ENCODE measurements at places on chromosomes 1 and 21.

DNA sequence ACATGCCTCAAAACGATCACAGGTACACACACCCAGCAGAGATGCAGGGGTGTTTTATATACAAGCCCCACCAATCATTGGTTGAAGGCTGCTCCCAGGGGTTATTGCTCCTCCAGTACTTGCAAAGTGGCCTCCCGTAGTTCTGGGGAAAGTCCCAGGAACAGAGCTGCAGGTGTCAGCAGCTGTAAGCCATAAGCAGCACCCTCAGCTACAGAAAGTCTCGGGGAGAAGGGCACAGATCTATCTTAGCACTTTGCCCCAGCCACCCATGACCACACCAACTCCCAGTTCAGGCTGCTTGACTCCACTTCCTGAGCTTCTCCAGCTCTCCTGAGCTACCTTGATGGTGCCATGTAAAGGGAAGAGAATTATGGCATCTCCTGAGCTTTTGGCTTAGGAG is 222.7 kb upstream of the GJB5 start:
- DNase-seq = no peak

DNA sequence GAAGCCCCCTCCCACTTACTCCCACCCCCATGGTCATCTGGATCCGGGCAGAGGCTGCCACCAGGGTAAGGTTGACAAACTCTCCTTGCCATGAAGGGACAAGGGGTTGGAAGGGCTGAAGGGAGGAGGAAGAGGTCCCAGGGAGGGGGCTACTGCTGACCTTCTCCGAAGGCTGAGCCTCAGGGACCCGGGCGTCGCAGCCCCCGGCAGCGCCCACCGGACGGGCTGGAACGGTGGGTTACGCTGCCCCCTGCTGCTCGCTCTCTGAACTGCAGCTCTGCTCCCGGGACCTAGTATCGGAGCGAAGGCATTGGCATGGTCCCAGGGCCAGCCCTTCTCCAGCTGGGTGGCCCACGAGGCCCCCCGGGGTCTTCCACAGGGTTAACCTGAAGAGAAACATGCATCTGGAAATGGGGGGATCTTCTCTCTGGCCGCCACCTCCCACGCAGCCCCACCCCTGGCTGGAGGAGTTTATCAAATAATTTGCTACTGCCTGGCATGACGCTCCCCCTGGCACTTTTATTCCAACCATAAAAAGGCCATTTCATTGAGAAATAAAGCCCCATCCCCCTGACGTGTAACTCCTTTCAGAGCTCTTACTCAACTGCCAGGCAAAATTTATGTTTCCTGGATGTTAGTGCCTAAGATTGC is 70.4 kb upstream of the TARDBP start:
- DNase-seq = no peak

GRCh38 chr1:216722821-216723220 is 408 bp downstream of the ESRRG start:
- DNase-seq = no peak

- DNase-seq = no peak
These were observed 1.9 kb downstream of the WDR64 start for GRCh38 chr1:241654019-241654418.

GRCh38 chr21:33394260-33394659 is 9.0 kb upstream of the IFNGR2 start:
- DNase-seq = no peak

GRCh38 chr1:41048540-41048939 is 27.0 kb upstream of the SLFNL1 start:
- DNase-seq = no peak

- no peak for DNase-seq
These were observed 30.1 kb downstream of the KCNAB2 start for GRCh38 chr1:6075748-6076147.

DNA sequence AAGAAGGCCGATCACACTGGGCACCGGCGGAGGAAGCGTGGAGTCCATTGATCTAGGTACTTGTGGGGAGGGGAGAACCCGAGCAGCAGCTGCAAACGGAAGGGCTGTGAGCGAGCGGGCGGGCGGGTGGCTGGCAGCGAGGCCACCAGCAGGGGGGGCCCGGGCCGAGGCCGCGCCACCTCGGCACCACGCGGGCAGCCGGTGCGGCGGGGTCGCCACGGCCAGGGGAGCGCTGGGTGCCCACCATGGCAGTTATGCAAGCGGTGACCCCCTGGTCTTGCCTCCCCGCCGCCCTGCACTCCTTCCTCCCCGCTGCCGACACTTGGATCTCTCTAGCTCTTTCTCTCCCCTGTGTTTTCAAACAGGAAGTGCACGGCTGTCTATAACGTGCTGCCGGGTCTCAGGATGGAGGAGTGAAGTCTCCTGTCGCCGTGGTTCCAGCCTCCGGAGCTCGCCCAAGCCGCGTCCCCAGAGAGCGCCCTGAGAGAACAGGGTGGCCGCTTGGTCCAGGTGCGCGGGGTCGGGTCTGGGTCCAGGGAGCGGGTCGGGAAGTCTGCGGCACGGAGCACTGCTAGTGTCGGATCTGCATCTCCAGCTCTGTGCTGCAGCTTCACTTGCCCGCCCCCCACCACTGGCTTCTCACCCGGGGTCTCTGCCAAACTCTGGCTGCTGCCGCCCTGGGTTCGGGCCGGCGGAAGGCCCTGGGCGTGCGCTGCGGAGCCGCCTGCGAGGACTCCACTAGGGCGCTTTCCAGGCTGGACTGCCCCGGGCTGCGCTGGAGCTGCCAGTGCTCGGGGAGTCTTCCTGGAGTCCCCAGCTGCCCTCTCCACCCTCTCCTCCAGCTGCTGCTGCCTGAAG is 22.7 kb downstream of the LRRC8D start:
- no peak for DNase-seq

DNA sequence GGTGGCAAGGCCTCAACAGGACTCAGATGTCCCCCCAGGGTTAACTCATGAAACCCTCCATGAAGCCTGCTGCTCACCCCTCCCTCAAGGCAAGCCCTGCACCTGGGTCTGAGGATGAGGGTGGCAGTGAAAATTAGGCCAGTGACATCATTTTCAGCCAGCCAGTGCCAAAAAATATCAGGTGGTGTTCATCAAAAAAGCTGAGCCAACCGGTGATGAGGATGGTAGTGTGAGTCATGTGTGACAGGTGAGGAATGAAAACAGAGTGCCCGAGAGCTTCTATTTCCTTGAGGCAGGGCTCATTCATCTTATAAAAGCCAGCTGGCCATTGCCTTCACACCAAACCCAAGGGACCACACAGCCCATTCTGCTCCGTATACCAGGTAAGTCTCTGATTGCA is at the start of gene SPRR1A:
SPRR1A (plus strand) TSS at position 339 of the 400 bp plus-strand sequence. CDS start 1,150 bp downstream, outside the sequence.
- DNase-seq = no peak

- no peak for DNase-seq
These were observed 16.1 kb downstream of the CCDC18 start for GRCh38 chr1:93196591-93196990.

DNA sequence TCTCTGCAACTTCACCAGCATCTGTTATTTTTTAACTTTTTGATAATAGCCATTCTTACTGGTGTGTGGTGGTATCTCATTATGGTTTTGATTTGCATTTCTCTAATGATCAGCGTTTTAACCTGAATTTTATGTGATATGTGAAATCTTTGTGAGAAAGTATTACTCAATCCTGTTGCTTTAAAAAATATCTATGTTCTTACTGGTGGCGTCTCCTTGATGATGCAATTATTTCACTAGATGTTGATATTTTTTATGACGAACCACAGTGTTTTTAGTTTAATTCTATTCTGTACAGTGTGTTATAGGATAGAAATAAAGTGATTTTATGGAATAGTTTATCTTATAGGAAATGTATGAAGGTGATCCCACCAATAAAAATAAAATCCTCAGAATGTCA is 54.7 kb upstream of the GPR88 start:
- no peak for DNase-seq

- no peak for DNase-seq
These were observed 55.0 kb upstream of the GCLM start for GRCh38 chr1:93964096-93964776.

DNA sequence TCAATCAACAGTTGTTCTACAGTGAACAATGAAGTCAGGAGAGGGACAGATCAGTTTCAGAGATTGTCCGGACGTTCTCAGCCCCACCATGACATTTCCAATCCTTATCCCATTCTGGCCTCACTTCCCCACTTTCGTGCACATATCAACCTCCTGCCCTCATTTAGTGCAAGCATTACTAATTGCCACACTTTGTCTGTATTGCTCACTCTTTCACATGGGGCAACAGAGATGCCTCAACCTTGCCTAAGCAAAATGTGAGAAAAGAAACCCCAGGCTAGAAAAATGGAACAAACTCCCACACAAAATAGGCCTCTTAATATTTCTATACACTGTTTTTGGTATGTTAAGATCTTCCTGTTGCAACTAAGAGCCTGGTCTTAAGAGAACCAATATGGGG is 8.9 kb upstream of the RGS1 start:
- no peak for DNase-seq

DNA sequence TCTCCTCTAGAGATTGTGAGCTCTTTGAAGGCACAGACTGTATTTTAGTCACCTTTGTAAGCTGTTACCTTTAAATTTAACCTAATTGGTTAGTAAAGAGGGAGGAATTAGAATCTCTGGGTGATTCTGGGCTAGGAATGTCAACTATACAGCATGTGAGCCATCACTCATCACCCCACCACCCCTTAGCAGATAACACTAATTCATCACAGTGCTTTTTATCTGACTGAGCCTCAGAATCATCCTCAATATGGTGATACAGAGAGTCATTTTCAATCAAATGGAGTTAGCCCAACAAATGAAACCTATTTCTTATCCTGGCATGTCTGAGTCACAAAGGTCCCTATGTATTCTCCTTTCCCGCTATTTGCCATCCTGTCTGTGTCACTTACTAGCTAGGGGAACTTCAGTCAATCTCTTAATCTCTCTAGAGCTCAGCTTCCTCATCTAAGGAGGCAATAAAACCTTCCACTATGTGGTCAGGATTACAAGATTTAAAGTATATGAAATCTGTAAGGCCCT is 13.3 kb downstream of the KCNJ10 start:
- no peak for DNase-seq

DNA sequence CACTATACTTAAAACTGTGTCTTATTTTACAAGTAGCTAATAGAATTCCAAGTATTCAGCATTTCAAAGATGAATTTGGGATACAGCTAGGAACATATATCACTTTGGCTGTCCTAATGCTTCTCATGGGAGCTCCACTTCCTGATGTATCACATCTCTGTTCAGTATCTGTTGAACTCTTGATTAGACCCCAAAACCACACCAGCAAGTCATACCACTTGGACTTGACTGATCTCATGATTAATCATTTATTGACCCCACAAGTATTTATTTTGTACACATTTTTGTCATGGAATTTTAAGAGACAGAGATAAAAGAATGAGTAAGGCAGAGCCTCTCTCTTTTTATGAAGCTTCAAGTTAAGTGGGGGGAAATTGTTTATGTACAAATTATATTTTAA is 30.0 kb downstream of the TMPRSS15 start:
- DNase-seq = no peak

DNA sequence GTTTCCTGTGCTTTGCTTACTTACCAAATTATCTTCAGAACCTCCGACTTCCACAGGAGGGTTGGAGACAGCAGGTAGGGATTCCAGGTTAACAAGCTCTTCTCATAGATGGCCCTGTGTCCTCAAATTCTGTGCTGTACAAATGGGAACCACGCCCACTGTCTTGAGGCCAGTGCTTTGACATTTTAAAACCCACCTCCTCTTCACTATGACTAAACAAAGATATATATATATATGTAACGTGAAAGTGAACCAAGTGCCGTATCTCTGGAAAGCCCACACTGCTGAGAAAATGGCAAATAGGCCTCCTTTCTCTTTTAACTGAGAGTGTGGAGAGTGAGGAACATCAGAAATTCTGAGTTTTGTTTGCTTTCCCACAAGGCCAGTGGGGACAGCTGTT is 99.6 kb downstream of the ZBTB18 start:
- DNase-seq = no peak

- DNase-seq = no peak
These were observed 1.2 kb downstream of the CEP170 start for GRCh38 chr1:243253926-243254232.
